ENCODE measurements at places on chromosomes 12 and 14. TPM values are rescaled to one million over a fixed set of nuclear protein-coding genes. Genes with fewer than 3 reads are reported as not detected.

- H3K4me1 ChIP-seq = 0 out of 2 replicates have a peak, but pooled peaks cover 4% of the 10 kb centered on the region
- H3K36me3 ChIP-seq = no peaks in the 10 kb centered on the region
- no peak for DNase-seq
- H3K27ac ChIP-seq = no peak overlapping the region
Measured at GRCh38 chr12:127238107-127238506, 1028.9 kb upstream of the TMEM132C start.

DNA sequence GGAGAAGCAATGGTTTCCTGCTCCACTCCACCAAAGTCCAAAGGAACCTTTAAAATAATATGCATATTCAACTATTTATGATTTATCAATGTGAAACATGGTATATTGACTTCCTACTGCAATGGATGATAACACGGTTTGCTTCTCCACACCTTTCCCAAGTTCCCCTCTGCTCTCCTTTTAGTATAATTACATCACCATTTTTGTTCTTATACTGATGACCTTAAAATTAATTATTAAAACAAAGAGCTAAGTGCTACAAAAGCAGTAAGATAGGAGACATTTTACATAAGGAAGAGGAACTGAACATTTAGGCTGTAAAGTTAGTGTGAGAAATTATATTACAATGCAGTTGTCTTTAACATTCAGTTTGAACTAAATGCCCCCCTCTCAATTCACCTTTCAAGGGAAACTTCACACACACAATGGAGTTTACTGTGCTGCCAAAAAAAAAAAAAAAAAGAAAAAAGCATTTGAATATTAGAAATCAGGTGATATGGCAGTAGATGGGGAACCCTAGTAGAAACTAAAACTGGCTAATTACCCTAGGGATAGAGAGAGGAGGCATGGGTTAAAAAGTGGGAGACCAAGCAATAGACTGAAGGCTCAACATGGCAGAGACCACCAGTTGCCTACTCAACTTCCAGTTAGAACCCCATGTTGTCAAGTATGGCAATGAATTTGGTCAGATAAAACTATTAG, 37.1 kb upstream of the STK38L start:
- no peaks in the 10 kb centered on the region for H3K36me3 ChIP-seq
- H3K4me3 ChIP-seq = no peak overlapping the region
- no peak for DNase-seq
- no peak overlapping the region for H3K27ac ChIP-seq
- H3K4me1 ChIP-seq = no peaks in the 10 kb centered on the region

DNA sequence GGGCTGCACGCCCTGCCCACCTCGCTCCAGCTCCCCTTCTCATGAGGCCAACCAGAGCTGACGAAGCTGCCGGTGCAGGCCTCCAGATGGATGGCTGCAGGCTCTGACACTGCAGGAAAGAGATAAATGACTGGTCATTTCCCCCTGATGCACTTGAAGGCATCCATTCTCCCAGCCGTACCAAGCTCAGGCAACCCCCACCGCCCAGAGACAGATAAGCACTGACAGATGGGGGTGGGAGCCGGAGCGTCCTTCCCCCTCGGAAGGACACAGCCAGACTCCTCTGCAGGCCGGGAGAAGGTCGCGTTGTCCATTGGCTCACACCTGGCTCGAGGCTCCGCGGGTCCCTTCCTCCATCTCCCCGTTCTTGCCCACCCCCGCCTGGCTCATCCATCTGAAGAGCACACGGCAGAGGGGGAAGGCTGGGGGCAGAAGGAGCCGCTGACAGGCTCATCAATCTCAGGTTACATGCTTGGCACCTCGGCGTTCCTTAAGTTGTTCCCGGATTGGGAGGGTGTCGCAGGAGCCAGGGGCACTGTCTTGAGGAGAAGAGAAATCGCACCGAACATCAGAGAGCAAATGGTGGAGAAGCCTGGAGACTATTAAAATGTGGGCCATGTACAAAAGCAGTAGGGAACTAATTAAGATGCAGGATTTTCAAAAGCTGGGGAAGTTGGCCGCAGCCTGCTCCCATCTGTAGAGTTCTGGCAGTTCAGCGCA, 151.6 kb downstream of the DPF3 start:
- no peaks in the 10 kb centered on the region for H3K36me3 ChIP-seq
- H3K4me1 ChIP-seq = no peaks in the 10 kb centered on the region
- H3K27me3 ChIP-seq = peaks cover 80% of the 10 kb centered on the region
- no peak overlapping the region for H3K4me3 ChIP-seq
- no peak for DNase-seq
- no peak overlapping the region for H3K27ac ChIP-seq

GRCh38 chr12:10243818-10244520, 31.3 kb downstream of the GABARAPL1 start:
- no peak overlapping the region for H3K27ac ChIP-seq
- H3K4me1 ChIP-seq = no peaks in the 10 kb centered on the region
- no peak overlapping the region for H3K4me3 ChIP-seq

DNA sequence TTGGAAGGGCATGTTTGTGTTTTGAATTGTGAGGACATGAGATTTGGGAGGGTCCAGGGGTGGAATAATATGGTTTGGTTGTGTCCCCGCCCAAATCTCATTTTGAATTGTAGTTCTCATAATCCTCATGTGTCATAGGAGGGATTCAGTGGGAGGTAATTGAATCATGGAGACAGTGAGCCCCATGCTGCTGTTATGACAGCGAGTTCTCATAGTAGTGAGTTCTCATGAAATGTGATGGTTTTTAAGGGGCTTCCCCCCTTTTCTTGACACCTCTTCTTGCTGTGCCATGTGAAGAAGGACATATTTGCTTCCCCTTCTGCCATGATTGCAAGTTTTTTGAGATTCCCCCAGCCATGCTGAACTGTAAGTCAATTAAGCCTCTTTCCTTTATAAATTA, 260.0 kb downstream of the DUSP6 start:
- H3K4me3 ChIP-seq = no peak overlapping the region
- H3K27ac ChIP-seq = no peak overlapping the region
- no peak for DNase-seq
- no peaks in the 10 kb centered on the region for H3K36me3 ChIP-seq

DNA sequence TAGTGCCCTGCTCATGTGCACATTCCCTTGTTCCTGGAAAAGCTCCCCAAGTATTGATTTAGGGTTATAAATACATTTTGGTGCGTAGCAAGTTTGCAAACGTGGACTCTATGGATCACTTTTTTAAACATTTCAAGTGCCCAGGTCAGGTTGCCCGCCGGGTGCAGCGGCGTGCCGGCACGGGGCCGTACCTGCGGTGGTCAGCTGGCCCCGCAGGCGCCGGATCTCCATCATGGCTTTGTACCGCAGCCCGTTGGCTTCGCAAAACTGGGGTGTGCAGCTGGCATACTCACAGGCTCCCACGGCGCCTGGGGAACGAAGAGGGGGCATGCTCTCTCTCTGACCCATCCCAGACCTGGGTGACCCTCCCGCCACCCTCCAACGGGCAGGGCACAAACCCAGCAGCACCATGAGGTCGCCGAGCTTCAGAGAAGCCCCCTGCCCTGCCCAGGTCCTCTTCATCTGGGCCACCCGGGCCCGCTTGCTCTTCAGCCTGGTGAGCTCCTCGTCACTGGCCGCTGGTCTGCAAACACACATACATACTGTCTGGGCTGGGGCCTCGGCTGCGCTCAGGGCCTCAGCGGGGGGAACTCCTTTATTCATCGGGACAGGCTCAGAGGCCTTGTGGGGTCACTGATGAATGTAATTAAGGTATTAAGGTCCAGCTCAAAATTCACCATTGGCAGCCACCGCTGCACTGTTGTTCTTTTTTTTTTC, 35.1 kb downstream of the DHX37 start:
- H3K4me3 ChIP-seq = no peak overlapping the region
- peaks cover 16% of the 10 kb centered on the region for H3K4me1 ChIP-seq
- H3K36me3 ChIP-seq = peaks cover 11% of the 10 kb centered on the region
- no peak overlapping the region for H3K27ac ChIP-seq
- no peak for DNase-seq

Gene RASSF9
- total RNA-seq = 0.46 TPM

Measured in PC-9 (cell line).